Stimulated activated CD4-positive, alpha-beta T cell treated with anti-CD3 and anti-CD28 coated beads, Interleukin-1b, Interleukin-23, amount 100 ng/mL, for 1 hour (primary cell): ENCODE measurements at places on chromosomes 3 and 15.

DNA sequence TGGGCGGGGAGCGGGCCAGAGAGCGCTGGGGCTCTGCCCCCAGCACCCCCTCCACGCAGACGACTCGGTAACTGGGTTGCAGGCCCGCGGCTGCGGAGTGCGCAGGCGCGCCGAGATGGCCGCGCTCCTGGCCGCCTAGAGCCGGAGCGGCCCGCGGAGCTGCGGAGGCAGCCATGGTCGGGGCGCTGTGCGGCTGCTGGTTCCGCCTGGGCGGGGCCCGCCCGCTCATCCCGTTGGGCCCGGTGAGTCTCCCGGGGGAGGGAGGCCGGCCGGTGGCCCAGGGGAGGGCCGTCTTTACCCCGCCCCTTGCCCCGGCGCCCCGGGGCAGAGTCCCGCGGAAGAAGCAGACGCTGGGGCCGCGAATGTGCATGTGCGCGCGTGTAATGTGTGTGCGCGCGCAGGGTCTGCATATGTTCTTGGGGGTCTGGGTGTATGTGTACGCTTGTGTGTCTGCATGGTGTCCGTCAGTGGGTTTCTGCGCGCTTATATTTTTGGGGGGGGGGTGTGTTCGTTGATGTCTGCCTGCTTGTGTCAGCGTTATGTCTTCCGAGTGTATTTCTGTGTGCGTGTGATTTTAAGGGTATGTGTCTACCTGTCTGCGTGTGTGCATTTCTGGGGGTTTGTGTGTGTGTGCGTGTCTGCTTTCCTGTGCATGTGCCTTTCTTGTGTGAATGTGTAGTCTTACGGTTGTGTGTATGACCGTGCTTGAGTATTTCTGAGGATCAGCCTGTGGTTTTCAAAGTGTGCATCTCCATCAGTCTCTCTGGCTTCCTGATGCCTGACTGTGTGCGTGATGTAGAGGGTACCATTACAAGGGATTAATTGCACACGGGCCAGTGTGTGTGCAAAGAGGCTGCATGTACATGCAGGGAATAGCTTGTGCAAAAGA is at the start of gene ABHD14A:
Gene ABHD14A (plus strand): TSS at position 102 of the 889 bp plus-strand sequence. CDS start 72 bp downstream, at position 174.
- peak; percentile 47 for DNase-seq

- DNase-seq: no peak
These were observed 43.1 kb downstream of the FSTL1 start for GRCh38 chr3:120407508-120408287.

DNA sequence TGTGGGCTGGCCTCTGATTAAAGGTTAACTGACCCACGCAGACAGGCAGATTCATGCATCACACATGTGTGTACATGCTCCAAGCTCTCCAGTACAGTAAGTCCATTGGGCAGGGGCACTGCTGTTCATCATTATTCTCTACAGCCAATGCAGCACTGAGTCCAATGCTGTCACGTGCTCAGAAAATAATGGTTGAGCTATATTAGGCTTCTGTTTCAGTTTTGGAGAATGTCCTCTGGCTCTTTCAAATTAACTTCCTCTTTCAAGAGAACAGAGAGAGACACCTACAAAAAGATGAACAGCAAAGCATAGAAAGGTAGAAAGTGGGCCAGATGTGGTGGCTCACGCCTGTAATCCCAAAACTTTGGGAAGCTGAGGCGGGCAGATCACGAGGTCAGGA is 202.6 kb downstream of the MEX3B start:
- no peak for DNase-seq

DNA sequence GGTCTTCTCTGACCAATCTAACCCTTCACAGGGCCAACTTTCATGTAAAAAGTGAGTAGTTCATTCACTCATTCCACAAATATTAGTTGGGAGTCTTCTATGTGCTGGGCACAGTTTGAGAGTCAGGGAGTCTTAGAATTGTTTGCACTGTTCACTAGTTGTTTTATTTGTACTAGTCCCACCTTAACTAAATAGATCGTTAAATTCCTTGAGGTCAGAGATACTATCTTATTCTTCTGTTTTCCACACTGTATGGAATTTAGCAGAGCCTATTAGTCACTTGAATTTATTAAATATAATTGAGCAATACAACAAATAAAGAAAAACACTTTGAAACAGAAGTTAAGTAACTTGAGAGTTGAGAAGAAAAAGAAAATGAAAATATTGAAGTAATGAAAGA is 40.8 kb upstream of the SPTSSB start:
- no peak for DNase-seq

- no peak for DNase-seq
These were observed 163.2 kb downstream of the MINAR1 start for GRCh38 chr15:79595306-79595705.
